ENCODE measurements at places on chromosomes 16 and 17.

- no peak for DNase-seq
Measured at GRCh38 chr17:34255381-34255732, 272 bp downstream of the CCL2 start.

- DNase-seq = no peak
Measured at GRCh38 chr16:11439790-11440656, 94.8 kb downstream of the RMI2 start.

DNA sequence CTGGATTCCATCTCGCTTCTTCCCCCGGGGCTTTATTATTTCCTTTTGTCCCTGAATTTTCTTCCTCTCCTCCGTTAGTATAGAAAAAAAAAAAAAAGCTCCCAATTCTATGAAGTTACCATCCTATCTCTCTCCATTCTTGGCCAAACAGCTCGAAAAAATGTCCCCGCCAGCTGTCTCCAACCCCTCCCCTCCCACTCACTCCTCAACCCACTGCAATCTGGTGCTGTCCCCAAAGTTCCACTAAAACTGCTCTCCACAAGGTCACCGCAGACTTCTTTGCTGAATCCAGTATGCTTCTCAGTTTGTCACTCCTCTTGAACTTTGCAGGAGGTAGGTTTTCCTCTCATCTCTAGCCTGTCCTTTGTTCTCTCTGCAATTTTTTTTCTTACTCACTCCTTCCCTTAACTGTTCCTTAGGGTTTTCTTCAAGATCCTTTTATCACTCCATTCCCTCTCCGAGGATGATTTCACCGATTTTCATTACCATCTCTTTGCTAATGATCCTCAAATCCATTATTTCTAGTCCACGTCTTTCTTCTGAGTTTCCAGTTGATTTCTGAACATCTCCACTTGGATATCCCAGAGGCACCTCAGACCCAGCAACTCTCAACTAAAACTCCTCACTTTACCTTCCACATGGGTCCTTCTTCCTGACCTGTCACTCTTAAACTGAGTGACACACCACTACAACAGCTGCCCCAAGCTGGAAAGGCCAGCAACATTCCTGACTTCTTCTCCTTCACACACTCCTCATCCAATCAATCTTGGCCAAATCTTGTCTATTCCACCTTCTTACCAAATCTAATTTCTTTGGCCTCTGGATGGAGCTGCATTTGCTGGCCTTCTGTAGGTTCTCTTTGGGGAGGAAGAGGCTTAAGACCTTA lies 1.5 kb upstream of the SUMO2 start:
- no peak for DNase-seq

- no peak for DNase-seq
Measured at GRCh38 chr16:30663820-30664219, 5.6 kb downstream of the FBRS start.

- DNase-seq = no peak
Measured at GRCh38 chr17:7560172-7561027, 1.3 kb upstream of the SENP3 start.

DNA sequence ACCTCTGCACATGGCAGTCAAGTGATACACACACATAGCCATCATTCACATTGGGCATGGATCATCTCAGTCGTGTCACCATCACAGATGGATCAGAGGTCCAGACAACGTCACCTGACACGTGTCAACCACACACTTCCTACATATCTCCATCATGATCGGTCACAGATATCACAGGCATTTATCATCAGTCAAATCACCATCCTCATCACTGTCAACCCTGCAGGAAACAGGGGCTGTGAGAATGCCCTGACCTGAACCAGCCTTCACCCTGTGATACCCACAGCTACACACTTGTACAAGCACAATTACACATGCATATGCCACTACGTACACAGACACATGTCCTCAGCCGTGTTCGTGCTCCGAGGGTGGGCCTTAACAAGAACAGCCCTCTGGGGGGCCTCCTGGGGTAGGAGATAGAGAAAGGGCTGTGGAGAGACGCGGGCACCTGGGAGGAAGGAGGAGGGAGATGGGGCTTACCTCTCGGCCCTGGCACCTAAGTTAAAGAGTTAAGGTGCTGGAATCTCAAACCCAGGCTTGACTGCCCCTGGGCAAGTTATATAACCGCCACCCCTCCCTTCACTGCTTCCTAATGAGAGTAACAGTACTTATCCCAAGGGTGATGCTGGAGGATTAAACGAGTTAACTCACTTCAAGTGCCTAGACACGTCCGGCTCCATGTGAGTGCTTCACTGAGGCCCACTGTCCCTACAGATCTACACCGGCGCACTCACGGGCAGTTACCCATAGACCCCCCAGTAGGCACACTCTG lies 1.1 kb downstream of the SLC12A4 start:
- no peak for DNase-seq

GRCh38 chr17:77571155-77571981 lies 387.1 kb upstream of the TNRC6C start:
- no peak for DNase-seq

GRCh38 chr17:83133302-83134121 lies 54.1 kb downstream of the METRNL start:
- no peak for DNase-seq

GRCh38 chr17:38602956-38603785 lies 2.6 kb downstream of the SRCIN1 start:
- no peak for DNase-seq

GRCh38 chr17:72732893-72733618 lies 359.4 kb downstream of the SLC39A11 start:
- DNase-seq = no peak

DNA sequence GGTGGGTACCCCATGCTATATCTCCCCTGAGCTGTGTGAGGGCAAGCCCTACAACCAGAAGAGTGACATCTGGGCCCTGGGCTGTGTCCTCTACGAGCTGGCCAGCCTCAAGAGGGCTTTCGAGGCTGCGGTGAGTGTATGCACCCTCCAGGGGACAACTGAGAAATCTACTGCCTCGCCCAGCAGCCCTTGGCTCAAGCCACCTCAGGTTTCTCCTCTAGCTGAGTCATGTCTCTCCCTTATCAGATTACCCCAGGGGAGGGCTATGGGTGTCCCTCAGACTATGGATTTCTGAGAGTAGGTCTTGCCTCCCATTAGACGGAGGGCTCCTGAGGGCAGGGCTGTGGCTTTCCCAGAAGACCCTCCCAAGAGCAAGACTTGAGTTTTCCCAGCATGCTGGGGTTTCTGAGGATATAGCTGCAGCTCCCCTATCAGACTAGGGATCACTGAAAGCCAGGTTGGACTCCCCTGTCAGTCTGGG lies 6.7 kb downstream of the NEK8 start:
- DNase-seq = no peak

DNA sequence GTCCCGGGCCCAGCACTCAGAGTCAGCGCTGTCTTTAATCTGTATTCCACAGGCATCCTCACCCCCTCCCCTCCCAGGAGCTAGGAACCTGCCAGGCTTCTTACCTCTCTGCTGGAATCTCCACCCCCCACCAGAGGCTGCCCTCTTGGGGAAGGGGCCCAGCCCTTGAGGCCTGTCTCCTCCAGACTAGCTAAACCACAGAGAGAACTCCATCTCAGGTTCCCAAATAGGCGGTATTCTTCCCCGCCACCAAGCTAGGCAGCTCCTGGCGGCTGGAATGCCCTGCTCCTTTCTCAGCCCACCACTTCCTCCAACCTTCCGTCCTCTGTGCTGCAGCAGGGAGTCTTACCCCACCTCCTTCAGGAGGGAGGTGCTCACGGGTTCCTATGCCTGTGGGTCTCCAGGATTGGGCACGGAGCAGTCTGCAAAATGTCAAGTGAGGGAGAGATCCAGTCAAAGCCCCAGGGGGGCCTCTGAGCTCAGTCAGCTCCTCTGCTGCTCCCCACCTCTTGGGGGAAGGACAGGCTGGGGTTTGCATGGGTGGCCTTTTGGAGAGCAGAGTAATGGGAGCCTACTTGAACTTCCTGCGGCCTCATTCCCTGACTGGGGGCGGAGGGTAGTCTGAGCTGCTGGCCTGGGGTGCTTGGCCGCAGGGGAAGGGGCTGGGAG lies 55.7 kb downstream of the SREBF1 start:
- no peak for DNase-seq

GRCh38 chr17:74860872-74861661 lies 1.4 kb upstream of the GRIN2C start:
- DNase-seq = no peak

DNA sequence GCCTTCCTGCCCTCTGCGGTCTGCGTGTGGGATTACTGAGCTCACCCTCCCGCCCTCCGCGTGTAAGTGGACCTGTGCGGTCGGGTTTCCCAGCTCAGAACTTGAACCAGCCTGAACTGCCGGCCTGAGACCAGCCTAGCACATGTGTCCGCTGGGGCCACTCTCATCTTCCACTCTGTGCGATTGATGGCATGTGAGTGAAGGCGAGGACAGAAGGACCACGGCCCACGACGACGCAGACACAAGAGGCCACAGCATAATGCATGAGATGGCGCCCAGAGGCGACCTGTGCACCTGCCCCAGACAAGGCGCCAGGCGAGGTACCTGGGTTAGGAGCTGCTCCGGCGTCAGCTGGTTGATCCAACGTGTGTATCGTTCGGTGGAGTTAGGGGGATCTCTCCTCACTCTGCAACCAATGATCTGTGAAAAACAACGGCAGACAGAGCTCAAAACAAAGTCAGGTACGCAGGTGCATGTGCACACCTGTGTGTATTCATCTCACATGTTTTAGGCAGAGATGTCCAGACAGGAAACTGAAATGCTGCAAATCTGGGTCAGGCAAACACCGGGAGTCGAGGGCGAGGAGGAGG lies 74.5 kb upstream of the METRNL start:
- no peak for DNase-seq

DNA sequence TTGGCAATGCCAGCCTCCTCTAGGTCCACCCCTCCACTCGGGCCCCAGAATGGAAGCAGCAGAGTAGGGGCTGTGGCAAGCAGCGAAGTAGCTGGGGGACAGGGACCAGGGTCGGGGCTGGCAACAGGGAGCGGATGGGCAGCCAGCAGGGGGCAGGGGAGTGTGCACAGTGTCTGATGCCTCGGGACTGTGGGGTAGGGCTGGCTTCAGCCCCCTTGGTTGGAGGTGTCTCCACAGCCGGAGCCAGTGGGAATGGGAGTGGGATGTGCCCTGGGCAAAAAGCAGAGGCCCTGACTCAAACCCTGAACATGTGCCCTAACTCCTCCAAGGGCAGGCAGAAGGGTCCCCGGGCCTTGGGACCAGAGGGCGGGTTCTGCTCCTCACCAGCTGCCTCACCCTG lies 18.5 kb upstream of the ARHGAP27 start:
- DNase-seq = no peak

DNA sequence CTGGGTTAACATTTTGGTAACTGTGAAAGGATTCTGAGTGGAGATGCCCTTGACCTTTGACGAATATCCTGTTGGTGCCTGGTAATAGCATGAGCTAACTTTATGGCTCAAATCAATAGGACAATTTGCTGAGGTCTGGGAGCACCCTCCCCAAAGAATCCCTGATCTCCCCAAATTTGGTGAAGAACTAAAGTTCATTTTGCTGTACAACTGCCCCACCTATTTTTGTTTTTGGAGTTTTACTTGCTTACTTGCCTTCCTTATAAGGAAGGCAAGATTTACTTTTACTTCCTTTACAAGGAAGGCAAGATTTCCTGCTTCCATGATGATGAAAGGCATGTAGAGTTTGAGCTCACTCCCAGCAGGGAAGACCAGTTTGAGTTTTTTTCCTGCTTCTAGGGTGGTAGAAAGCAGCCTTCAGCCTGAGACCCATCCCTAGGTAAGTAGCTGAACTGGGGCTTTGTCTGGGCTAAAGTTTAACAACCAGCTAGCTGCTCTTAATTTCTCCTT lies 2.8 kb downstream of the KRTAP4-9 start:
- no peak for DNase-seq

DNA sequence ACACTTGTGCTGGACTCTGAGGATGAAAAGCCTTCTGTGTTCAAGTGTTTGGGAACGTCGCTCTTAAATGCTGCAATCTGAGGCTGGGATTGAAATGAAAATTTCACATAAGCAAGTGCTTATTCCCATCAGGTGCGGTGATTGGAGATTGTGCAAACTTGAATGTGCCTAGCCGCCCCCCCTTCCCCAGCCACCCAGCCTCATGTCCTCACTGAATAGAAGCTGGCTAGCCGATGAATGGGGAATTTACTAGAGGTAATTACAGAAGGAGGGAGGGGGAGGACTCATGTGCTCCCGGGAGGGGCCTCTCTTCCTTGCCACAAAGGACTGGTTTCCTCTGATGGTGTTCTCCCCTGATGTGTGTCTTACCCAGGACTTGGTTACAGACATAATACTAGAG lies 544.8 kb upstream of the EEF2KMT start:
- DNase-seq = no peak

Measured in AG09319 (cell line).